HCT116 (cell line): ENCODE measurements at places on chromosomes 4 and X. TPM values are rescaled to one million over a fixed set of nuclear protein-coding genes. Genes with fewer than 3 reads are reported as not detected.

LINC00632 gene
- total RNA-seq, result 0.15 TPM

CENPVL3 gene
- total RNA-seq, result not detected

ESX1 gene
- not detected for total RNA-seq

SPANXN4 gene
- total RNA-seq, result not detected

FSTL5 gene
- total RNA-seq, result not detected

DNA sequence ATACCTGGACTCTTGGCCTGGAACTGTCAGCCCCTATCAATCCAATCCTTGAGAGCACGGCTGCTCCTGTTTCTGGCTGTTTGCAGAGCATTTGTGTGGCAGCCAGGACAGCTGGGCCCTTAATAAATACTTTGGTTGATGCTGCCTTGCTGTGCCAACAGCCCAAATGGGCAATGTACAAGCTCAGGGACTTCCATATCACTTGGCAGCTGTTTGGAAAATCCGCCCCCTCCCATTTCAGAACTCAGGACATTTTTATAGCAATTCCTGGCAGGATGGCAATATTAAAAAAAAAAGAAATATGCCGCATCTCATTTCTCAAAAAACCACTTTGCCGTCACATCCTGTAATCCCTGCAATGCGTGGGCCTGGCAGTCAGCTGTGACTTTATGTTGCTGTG lies 218.9 kb downstream of the HS3ST1 start:
- no peak overlapping the region for H3K4me3 ChIP-seq
- no peaks in the 10 kb centered on the region for H3K4me1 ChIP-seq
- no peaks in the 10 kb centered on the region for H3K27me3 ChIP-seq

GRCh38 chrX:112851161-112851779 lies 10.6 kb upstream of the AMOT start:
- no peak overlapping the region for H3K4me3 ChIP-seq
- no peak overlapping the region for H3K27ac ChIP-seq
- H3K4me1 ChIP-seq, result no peaks in the 10 kb centered on the region
- no peaks in the 10 kb centered on the region for H3K27me3 ChIP-seq
- DNase-seq, result no peak

- DNase-seq, result no peak
- no peak overlapping the region for H3K4me3 ChIP-seq
- H3K36me3 ChIP-seq, result no peaks in the 10 kb centered on the region
- H3K27me3 ChIP-seq, result no peaks in the 10 kb centered on the region
These were observed 1.6 kb downstream of the SOX3 start for GRCh38 chrX:140503238-140503601.

DNA sequence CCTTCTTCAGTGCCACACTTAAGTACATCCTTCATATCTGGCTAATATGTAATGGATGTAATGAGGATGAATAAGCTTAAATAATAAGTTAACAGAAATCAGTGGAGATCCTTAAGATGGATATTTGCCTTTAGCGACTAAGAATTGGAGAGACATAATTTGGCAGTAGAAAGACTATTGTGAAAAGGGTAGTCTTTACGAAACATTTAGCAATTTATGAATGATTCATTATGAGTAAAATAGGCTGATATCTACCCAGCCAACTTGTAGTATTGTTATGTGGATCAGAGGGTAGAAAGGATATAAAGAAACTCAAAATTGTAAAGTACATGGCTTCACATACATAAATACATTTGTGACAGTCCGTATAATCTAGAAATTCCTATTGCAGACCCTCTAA lies 2371.8 kb downstream of the PCDH7 start:
- no peaks in the 10 kb centered on the region for H3K4me1 ChIP-seq
- H3K4me3 ChIP-seq, result no peak overlapping the region
- DNase-seq, result no peak

- no peaks in the 10 kb centered on the region for H3K4me1 ChIP-seq
- H3K36me3 ChIP-seq, result no peaks in the 10 kb centered on the region
- DNase-seq, result no peak
- no peaks in the 10 kb centered on the region for H3K27me3 ChIP-seq
These were observed 126.7 kb downstream of the DHRSX start for GRCh38 chrX:2374086-2374485.

DNA sequence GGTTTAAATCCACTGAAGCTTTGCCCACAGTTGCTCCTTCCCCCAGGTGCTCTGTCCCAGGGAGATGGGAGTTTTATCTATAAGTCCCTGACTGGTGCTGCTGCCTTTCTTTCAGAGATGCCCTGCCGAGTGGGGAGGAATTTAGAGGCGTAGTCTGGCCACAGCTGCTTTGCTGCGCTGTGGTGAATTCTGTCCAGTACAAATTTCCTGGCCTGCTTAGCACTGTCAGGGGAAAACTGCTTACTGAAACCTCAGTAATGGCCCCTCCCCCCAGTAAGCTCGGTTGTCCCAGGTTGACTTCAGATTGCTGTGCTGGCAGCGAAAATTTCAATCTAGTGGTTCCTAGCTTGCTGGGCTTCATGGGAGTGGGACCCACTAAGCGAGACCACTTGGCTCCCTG lies 40.1 kb downstream of the UGT2B17 start:
- no peak overlapping the region for H3K27ac ChIP-seq
- no peak for DNase-seq
- H3K4me3 ChIP-seq, result no peak overlapping the region
- H3K4me1 ChIP-seq, result no peaks in the 10 kb centered on the region

GRCh38 chrX:141669689-141670088 lies 28.9 kb downstream of the SPANXD start:
- H3K36me3 ChIP-seq, result no peaks in the 10 kb centered on the region
- H3K27me3 ChIP-seq, result no peaks in the 10 kb centered on the region
- H3K4me3 ChIP-seq, result no peak overlapping the region
- no peak for DNase-seq

GRCh38 chrX:151821226-151821625 lies 86.7 kb downstream of the CNGA2 start:
- no peak overlapping the region for H3K4me3 ChIP-seq
- no peak overlapping the region for H3K27ac ChIP-seq
- no peak for DNase-seq
- 0 out of 2 replicates have a peak, but pooled peaks cover 2% of the 10 kb centered on the region for H3K27me3 ChIP-seq
- no peaks in the 10 kb centered on the region for H3K36me3 ChIP-seq

DNA sequence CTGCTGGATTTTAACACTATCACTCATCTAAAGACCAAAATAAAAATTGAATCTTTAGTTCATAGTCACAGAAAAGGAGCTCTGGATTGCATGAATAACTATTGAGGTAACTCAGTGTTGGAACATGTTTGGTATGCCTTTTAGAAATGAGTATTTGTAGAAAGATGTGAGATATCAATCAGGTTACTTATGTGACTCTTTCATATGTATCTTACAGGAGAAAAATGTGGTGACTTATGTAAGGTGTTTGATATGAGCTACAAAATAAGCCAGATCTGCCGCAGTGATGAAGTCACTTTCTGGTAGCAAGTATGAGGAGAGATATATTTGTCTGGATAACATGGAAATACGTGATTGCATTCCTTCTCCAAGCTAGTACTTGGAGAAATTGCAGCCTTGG lies 1653.3 kb upstream of the PCDH7 start:
- no peak overlapping the region for H3K4me3 ChIP-seq
- no peaks in the 10 kb centered on the region for H3K27me3 ChIP-seq
- no peak for DNase-seq
- H3K4me1 ChIP-seq, result no peaks in the 10 kb centered on the region
- H3K36me3 ChIP-seq, result no peaks in the 10 kb centered on the region
